ENCODE measurements at places on chromosomes 11 and 22. TPM values are rescaled to one million over a fixed set of nuclear protein-coding genes. Genes with fewer than 3 reads are reported as not detected.

The MN1 gene
- total RNA-seq: 0.11 TPM

The MMP8 gene
- total RNA-seq: not detected

DNA sequence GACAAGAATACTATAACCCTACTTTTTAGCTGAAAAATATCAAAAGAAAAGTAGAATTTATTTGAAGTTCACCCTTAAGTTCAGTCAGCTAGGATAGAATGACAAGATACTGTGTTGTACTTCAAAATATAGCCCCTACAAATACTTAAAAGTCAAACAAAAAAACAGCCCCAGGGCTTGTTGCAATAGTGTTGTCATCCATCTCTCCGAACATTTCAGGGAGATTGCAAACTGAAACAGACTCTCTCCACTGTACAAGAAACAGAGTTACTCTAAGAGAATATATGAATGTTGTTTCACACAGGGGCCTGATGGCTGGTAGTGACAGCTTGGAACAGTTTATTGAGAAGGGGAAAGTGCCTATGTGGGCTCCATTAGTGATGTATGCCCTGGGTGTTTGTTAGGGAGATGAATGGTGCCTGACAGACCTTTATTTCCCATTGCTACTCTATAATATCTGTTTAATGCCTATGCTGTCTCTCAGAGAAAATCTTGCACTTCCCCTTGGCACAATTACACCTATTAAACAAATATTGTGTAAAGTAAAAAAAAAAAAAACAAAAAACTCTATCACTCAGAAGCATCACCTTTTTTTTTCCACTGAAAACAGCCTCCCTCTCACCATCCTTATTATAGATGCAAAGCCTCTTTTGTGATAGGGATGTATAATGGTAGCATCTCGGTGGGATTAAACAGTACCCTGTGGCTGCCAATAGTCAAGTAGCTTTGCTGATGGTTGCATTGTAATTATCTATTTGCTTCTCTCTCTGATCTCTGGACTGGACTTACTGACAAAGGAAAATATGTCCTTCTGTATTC lies 506.3 kb upstream of the LUZP2 start:
- H3K4me3 ChIP-seq: no peak overlapping the region
- H3K36me3 ChIP-seq: no peaks in the 10 kb centered on the region
- no peak for DNase-seq
- no peaks in the 10 kb centered on the region for H3K4me1 ChIP-seq
- no peaks in the 10 kb centered on the region for H3K27me3 ChIP-seq
- no peak overlapping the region for H3K27ac ChIP-seq

DNA sequence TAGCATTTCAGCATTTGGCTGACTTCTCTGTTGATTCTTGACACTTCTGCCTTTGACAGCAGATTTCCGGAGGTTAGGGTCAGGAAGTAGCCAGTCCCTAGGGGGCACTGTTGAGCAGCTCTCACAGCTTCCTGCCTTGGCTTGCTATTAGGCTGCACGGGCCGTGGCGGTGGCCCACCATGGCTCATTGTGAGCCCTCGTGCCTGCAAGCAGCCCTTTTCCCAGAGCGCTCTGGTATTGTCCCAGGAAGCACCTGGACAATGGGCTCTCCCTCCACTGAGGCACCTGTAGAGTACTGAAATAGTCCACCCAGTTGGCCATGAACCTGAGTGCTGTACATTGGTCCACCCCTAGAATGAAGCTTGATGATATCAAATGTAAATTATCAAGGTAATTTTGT lies 100.2 kb upstream of the GAL start:
- peaks cover 6% of the 10 kb centered on the region for H3K4me1 ChIP-seq
- H3K27me3 ChIP-seq: no peaks in the 10 kb centered on the region
- H3K27ac ChIP-seq: no peak overlapping the region
- H3K36me3 ChIP-seq: peaks cover 57% of the 10 kb centered on the region
- peak; percentile 71 for DNase-seq
- H3K4me3 ChIP-seq: no peak overlapping the region

DNA sequence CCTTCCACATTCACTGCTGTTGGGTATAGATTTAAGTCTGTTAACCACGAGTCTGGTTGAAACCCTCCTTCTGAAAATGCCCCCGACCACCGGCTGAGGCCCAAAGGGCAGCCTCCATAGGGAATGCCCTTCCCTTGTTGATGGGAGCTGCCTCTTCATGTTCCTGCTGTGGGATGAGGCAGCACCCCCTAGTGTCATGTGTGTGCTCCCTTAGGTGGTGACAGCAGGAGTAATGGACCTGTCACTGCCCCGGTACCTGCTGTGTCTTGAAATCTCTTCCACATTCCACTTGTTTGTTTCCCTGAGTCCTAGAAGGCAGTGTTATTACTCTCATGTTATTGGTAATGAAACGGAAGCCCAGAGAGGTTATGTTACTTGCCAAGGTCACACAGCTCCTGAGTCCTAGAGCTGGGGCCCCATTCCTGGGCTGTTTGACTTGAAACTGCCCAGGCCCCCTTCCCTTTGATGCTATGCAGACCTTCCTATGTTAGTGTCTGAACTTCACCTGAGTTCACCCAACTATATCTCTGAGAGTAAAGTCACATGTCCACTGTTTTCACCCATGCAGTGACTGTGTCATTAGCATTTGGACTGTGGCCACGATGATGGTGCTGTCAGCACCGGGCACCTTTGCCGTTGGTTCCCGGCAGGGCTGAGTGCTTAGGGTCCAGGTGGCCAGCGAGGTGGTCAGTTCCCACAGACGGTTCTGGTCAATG lies 234.3 kb downstream of the TBC1D22A start:
- peaks cover 8% of the 10 kb centered on the region for H3K4me1 ChIP-seq
- H3K27me3 ChIP-seq: no peaks in the 10 kb centered on the region
- no peak overlapping the region for H3K4me3 ChIP-seq
- H3K36me3 ChIP-seq: peaks cover 1% of the 10 kb centered on the region

GRCh38 chr11:104096900-104097299 lies 60.5 kb downstream of the DDI1 start:
- no peaks in the 10 kb centered on the region for H3K27me3 ChIP-seq
- no peaks in the 10 kb centered on the region for H3K36me3 ChIP-seq
- no peak overlapping the region for H3K27ac ChIP-seq
- H3K4me1 ChIP-seq: no peaks in the 10 kb centered on the region

GRCh38 chr11:59710136-59710847 lies 3.4 kb downstream of the OR10V1 start:
- H3K27ac ChIP-seq: no peak overlapping the region
- peaks cover 19% of the 10 kb centered on the region for H3K27me3 ChIP-seq
- DNase-seq: no peak
- H3K36me3 ChIP-seq: no peaks in the 10 kb centered on the region
- no peak overlapping the region for H3K4me3 ChIP-seq
- H3K4me1 ChIP-seq: no peaks in the 10 kb centered on the region

DNA sequence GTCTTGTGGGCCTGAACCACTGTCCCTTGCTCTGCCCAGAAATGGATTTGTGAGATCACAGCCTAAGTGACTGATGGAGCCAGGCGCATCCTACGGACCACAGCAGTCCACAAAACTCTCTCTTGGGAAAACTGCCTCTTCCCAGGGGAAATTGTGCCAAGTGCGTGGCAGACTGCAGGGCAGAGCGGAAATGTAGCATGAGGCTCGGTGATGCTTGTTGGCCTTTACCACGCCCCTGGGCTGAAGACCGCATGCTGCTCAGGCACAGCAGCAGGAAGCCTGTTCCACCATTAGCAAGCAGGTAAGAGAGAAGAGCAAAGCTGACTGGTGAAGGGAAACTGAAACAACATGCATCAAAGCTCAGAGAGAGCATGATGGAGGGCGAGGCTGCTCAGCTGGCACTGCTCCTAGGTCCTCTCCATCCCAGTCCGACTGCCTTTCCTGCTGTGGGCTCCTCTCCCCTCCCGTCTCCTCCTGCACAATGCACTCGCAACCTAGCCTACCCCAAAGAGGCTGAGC lies 26.5 kb upstream of the SCARF2 start:
- H3K27me3 ChIP-seq: no peaks in the 10 kb centered on the region
- H3K4me1 ChIP-seq: peaks cover 47% of the 10 kb centered on the region
- peak overlapping the region; percentile 98 for H3K27ac ChIP-seq
- DNase-seq: peak; percentile 86
- peak overlapping the region; percentile 66 for H3K4me3 ChIP-seq

DNA sequence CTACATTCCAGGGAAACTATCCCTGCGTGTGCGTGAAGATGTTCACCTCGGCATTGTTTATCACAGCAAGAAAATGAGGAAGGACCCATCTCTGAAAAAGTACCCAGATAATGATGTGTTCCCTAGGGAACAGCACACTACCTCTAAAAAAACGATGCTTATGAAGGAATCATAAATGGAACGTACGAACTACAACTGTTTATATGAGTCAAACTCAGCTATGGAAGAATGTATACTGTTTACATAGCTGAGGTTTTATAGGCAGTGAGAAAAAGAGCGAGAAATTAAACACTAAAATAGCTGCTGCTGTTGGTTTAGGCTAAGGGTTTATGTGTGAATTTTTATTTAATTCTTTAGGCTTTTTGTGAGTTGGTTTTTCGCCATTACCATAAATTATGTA lies 48.9 kb downstream of the APOL1 start:
- H3K4me1 ChIP-seq: peaks cover 12% of the 10 kb centered on the region
- H3K4me3 ChIP-seq: no peak overlapping the region
- H3K27ac ChIP-seq: peak overlapping the region; percentile 29
- no peaks in the 10 kb centered on the region for H3K27me3 ChIP-seq
- DNase-seq: no peak

DNA sequence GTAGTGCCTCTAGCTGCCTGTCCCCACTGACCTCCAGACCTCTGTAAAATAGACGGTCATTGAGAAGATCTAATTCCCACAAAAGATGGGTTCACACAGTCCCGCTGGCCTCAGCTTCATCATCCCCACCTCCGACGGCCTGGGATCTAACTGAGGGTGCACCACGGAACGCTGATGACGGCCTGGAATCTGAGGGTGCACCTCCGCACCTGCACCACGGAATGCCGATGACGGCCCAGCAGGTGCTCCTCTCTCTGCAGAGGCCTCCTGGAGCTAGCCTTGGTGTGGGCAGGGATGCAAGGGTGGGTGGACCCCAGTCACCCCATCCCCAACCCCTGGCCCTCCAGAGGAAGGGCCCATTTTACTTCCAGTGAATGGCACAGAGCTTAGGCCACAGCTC lies 77.3 kb downstream of the PHF21B start:
- no peak for DNase-seq
- no peaks in the 10 kb centered on the region for H3K4me1 ChIP-seq
- no peaks in the 10 kb centered on the region for H3K36me3 ChIP-seq
- no peaks in the 10 kb centered on the region for H3K27me3 ChIP-seq

GRCh38 chr11:85647078-85647477 lies 689 bp upstream of the TMEM126A start:
- peaks cover 24% of the 10 kb centered on the region for H3K27me3 ChIP-seq
- H3K27ac ChIP-seq: peak overlapping the region; percentile 95
- peaks cover 31% of the 10 kb centered on the region for H3K4me1 ChIP-seq
- DNase-seq: no peak
- H3K36me3 ChIP-seq: peaks cover 15% of the 10 kb centered on the region
- H3K4me3 ChIP-seq: peak overlapping the region; percentile 88

DNA sequence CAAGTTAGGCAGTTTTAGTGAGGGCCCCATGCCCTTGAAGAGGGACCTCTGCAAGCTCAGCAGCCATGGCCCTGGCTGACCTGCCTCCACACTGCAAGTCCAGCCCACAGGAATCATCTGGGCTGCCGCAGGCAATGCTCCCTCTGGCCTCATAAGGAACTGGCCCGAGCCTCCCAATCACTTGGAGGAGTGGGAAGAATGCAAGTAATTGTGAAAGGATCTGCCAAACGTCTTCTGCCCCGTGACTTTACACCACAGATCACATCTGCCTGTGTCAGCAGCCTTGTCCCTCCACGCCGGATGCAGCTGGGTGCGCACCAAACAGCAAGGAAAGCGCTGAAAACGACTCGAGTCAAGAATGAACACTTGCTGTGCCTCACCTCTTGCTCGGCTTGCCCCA lies 23.8 kb downstream of the OPCML start:
- no peaks in the 10 kb centered on the region for H3K4me1 ChIP-seq
- no peak overlapping the region for H3K4me3 ChIP-seq
- H3K27me3 ChIP-seq: no peaks in the 10 kb centered on the region
- no peaks in the 10 kb centered on the region for H3K36me3 ChIP-seq
- H3K27ac ChIP-seq: no peak overlapping the region
- no peak for DNase-seq

- H3K27me3 ChIP-seq: peaks cover 82% of the 10 kb centered on the region
- no peak for DNase-seq
- H3K4me1 ChIP-seq: peaks cover 38% of the 10 kb centered on the region
- H3K4me3 ChIP-seq: no peak overlapping the region
- no peak overlapping the region for H3K27ac ChIP-seq
These were observed 4.8 kb downstream of the PAX6 start for GRCh38 chr11:31806186-31806927.

- H3K36me3 ChIP-seq: no peaks in the 10 kb centered on the region
- no peaks in the 10 kb centered on the region for H3K27me3 ChIP-seq
- no peak overlapping the region for H3K4me3 ChIP-seq
- H3K27ac ChIP-seq: no peak overlapping the region
- DNase-seq: no peak
- H3K4me1 ChIP-seq: no peaks in the 10 kb centered on the region
These were observed 119.6 kb downstream of the NAV2 start for GRCh38 chr11:19832086-19832750.

- no peaks in the 10 kb centered on the region for H3K36me3 ChIP-seq
- H3K4me1 ChIP-seq: no peaks in the 10 kb centered on the region
- DNase-seq: no peak
- H3K27me3 ChIP-seq: no peaks in the 10 kb centered on the region
- H3K27ac ChIP-seq: no peak overlapping the region
These were observed 189.0 kb upstream of the SYT13 start for GRCh38 chr11:45475173-45475572.
